GF-D8 (cell line): ENCODE measurements at places on chromosomes 2 and 18.

DNA sequence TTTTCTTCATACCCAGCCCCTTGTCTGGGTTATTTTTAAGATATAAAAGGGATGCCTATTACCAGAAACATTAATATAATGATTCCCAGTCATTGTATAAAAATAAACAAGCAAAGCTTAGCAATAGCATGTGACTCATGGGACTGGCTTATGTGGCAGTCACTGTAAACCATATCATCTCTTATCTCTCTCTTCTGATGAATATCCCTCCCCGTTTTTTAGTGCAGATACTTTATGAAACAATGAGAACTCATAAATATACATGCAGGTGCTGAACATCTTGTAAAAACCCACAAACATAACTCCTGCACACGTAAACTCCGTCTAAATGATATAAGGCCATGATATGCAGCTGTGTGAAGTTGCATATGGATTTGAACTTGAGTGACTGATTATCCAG, 154.9 kb downstream of the MGAT5 start:
- DNase-seq: no peak

DNA sequence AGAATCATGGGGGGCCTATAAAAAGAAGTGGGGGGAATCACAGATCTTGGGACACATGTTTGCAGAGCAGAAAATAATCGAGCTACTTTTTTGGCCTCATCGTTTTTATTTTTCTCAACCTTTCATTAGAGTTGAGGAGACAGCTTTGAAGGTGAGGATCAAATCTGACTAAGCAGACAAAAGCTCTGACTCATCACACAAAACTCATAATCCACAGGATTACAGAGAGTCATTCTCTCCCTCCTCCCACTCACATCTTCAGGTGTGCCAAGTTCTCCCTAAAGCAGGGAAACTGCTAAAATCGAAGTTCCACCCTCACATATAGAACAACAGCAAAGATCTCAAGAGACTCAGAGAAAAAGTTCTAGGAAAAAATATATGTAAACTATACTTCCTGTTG, 15.6 kb downstream of the BAZ2B start:
- DNase-seq: no peak

DNA sequence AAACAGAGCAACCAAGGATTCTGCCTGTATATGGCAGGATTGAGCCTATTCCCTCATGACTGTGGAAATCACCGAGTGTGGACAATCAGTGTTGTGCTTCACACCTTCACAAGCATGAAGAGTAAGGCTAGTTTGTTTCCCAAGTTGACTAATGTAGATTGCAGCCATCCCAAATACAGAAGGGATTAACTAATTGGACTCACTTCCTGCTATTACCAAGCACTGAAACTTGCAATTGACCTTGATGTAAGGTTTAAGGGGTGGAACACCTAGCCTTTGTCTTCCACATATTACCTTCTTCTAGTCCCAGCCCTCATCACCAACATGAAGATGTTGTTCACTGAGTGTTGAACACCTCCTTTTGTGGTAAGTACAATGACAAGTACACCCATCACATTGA, 120.9 kb upstream of the RND3 start:
- no peak for DNase-seq

DNA sequence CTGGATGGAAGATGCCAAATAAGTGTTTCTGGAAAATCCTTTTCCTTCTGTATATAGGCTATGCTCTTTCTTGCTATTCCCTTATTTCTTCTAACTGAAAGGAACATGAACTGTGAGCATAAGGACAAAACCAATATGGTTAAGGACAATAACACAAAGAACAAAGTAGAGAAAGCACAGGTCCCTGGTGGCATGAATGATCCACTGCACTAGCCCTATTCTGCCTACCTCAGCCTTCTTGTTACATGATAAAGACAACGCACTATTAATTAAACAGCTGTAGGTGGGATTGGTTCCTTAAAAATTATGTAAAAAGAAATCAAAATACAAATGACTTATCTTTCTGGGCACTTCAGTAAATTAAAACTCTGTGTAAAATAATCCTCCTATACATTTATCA, 1.9 kb upstream of the WDR75 start:
- DNase-seq: no peak

- DNase-seq: no peak
Measured at GRCh38 chr2:143607231-143608062, 478.2 kb downstream of the ARHGAP15 start.

- no peak for DNase-seq
Measured at GRCh38 chr2:239346676-239347075, 54.1 kb downstream of the HDAC4 start.

GRCh38 chr2:158266111-158266510, 164.4 kb downstream of the UPP2 start:
- DNase-seq: no peak

- no peak for DNase-seq
Measured at GRCh38 chr2:5982193-5982902, 290.2 kb downstream of the SOX11 start.

- DNase-seq: no peak
Measured at GRCh38 chr2:218745559-218746469, 35.2 kb downstream of the TTLL4 start.

DNA sequence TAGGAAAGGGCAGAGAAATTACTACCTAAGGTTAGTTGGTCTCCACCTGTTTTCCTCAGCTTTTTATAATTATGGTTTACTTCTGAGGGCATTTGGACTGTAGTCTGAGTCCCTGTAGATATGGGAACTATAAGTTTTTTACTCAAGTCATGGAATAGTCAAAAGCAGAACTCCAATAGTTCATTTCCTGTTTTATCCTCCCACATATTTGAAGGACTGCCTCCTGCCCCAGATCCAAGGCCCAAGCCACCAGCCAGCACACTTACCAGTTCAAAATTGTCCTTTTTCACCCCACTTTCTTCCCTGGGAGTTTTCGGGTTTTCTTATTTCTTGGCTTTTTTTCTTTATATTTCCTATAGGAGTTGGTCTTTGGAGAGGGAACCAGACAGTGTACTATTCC, 164.1 kb downstream of the MBD5 start:
- no peak for DNase-seq

- DNase-seq: no peak
Measured at GRCh38 chr18:79558933-79559416, 120.6 kb upstream of the CTDP1 start.

GRCh38 chr2:228355897-228356296, 174.4 kb upstream of the SPHKAP start:
- DNase-seq: no peak

GRCh38 chr2:65649811-65650589, 217.6 kb upstream of the SPRED2 start:
- DNase-seq: no peak

GRCh38 chr2:227871375-227871791, at the start of gene DAW1:
TSS of gene DAW1 (plus strand) at chr2:227871631. CDS start at chr2:227871690, 59 bp downstream.
- DNase-seq: no peak

- DNase-seq: no peak
Measured at GRCh38 chr2:182767578-182767977, 51.5 kb downstream of the DNAJC10 start.

GRCh38 chr18:34222307-34223163, 2.2 kb downstream of the NOL4 start:
- DNase-seq: no peak

DNA sequence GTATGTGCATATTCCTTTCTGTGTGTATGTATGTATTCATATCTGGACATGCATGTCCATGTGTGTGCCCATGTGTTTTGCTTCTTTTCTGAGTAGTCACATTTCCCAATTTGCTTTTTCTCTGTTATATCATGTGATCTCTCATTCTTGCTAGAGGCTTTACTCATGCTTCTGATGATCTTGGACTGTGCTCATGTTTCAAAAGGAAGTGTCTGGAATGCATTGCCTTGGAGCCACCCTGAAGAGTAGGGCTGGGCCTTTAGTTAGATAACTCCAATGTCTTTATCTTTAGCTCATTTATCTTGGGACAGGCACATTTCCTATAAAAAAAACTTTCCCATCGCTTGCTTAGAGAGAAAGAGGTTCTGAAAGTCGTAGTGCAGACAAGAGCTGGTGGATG, 859.2 kb downstream of the CNTNAP5 start:
- DNase-seq: no peak

GRCh38 chr2:86821306-86821705, 30.6 kb upstream of the CD8A start:
- DNase-seq: no peak

GRCh38 chr2:176097820-176098365, 1.7 kb upstream of the HOXD12 start:
- DNase-seq: no peak

DNA sequence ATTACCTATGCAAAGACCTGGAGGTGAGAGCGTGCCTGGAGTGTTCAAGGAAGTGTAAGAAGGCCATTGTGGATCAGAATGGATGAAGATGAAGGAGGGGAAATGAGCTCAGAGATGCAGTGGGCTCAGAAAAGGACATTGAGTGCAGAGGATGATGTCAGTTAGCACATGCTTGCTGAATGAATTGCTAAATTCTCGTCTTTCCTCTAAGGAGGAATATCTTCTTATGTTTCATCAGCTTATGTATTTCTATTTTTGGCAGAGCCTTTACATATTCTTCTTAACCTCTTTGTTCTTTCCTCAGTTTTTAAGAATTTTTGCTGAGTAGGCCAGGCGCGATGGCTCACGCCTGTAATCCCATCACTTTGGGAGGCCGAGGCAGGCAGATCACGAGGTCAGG, 30.9 kb downstream of the FAM171B start:
- no peak for DNase-seq

- no peak for DNase-seq
Measured at GRCh38 chr18:11891737-11892136, 16.4 kb downstream of the MPPE1 start.

GRCh38 chr2:144771348-144771747, 251.4 kb upstream of the ZEB2 start:
- DNase-seq: no peak

GRCh38 chr2:5538313-5538712, 153.9 kb upstream of the SOX11 start:
- no peak for DNase-seq

DNA sequence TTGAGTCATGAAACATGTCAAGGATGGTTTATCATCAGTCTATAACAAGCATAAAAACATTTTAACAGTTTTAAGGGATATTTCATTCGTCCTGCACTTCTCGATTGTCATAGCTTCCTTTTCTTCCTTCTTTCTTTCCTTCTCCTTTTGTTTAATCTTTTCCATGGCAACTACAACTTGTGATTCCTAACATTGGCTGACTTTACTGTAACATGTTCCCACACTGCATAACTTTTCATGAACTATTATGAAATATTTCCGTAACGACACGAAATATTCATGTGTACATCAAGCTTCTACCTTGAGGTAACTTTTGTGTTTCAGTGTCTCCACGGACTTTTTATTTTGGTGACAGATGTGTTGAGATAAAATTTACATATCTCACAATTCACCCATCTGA, 134.4 kb downstream of the ACTR3 start:
- DNase-seq: no peak

GRCh38 chr18:29434650-29435049, 1257.7 kb upstream of the CDH2 start:
- no peak for DNase-seq

GRCh38 chr2:46229134-46230063, 67.8 kb upstream of the EPAS1 start:
- DNase-seq: no peak

GRCh38 chr2:220163486-220163885, 536.1 kb downstream of the SLC4A3 start:
- DNase-seq: no peak

GRCh38 chr2:149410701-149411484, 80.5 kb downstream of the LYPD6 start:
- DNase-seq: no peak

DNA sequence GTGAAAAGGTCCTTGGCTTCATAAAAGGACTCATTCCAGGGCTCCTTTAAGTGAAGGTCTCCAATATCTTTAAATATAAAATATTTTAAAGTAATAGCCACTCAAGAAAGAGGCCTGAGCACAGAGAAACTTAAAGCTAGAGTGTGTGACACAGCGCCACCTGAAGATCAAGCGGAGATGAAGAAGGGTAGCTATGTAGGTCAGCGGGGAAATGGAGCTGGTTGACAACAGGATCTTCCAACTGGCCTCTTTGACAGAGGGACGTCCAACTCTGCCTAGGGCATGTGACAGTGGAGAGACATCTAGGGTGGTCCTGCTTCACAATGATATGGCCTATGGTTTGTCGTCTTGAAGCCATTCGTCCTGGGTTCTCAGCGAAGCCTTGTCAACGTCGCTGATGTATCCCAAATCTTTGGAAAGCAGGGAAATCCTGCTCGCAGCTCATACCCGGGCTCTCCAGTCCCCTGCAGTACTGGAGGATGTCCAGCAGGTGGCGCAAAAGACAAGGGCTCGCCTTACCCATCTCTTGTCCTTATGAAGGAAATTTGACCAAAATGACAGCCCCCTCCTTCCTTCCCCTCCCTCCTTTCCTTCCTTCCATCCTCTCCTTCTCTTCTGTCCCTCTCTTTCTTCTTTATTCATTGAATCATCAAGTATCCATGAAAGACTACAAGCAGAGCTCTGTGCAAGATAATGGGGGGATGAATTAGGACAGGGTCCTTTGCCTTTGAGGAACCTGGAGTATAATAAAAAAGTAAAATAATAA, 59.6 kb downstream of the LONRF2 start:
- DNase-seq: no peak

GRCh38 chr2:15704086-15704787, 112.6 kb downstream of the DDX1 start:
- no peak for DNase-seq

GRCh38 chr18:24466771-24467170, 6.3 kb downstream of the HRH4 start:
- peak; percentile 59 for DNase-seq

DNA sequence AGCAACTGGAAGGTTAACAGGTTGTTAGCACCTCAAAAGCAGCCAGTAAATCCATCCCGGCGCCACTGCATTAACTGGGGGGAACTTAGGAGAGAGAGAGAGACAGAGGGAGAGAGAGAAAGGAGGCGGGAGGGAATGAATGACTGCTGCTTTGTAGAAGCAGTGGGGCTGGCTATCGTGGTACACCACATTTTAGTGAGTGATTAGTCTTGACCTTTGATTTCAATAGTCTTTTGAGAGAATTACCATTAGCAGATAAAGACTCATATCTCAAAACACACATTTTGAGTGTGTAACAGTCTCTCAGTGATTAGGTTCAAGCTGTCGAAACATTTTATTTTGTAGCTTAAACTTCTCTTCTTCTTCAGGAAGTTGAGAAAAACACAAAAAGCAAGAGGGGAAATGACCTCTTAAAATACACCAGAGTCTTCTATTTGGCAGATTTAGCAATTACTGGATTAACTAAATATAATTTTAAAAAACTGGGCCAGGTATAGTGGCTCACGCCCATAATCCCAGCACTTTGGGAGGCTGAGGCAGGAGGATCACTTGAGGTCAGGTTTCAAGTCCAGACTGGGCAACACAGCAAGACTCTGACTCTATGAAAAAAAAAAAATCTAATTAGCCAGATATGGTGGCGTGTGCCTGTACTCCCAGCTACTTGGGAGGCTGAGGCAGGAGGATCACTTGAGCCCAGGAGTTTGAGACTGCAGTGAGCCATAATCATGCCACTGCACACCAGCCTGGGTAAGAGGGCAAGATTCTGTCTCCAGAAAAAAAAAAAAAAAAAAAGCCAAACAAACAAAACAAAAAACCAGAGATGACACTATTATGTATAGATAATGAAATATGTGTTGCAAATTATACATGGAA, 22.0 kb upstream of the PNO1 start:
- DNase-seq: no peak
